Activated CD8-positive, alpha-beta T cell treated with anti-CD3 and anti-CD28 coated beads, Interleukin-2, amount 10 ng/mL, durations not matched to agents 7 days and 5 days (primary cell): ENCODE measurements at places on chromosomes 4 and X. TPM values are rescaled to one million over a fixed set of nuclear protein-coding genes. Genes with fewer than 3 reads are reported as not detected.

- H3K4me3 ChIP-seq = no peak overlapping the region
- H3K27me3 ChIP-seq = no peaks in the 10 kb centered on the region
- no peaks in the 10 kb centered on the region for H3K36me3 ChIP-seq
- no peaks in the 10 kb centered on the region for H3K4me1 ChIP-seq
- no peak overlapping the region for H3K27ac ChIP-seq
These were observed 237.5 kb upstream of the GEMIN8 start for GRCh38 chrX:14267216-14267615.

DNA sequence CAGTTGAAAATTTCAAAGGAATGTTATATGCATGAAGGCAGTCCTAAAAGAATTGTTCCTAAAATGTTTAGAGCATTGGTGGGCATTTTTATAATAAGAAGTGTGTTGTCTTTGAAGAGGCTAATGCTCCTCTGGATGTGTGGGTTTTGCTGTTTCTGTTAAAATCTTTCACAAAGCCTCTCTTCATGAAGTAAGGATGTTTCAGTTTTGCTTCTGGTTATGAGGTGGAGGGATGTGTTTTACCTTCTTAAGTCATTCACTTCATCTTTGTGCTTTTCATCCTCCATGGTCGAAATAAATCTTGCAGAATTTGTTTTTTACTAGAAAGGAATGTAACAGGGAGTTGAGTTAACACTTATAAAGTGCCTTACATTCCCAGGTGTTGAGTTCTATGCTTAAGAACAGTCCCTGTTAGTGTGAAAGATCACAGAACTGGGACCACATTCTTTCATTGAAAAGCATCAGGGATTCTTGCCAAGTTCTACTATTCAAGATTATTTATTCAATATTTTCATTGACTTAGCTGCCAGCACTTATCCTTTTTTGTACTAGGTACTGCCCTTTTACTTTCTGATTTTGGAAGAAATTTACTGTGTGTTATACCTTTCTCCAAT, 21.1 kb downstream of the FHIP1A start:
- peaks cover 22% of the 10 kb centered on the region for H3K27me3 ChIP-seq
- no peak overlapping the region for H3K4me3 ChIP-seq
- DNase-seq = no peak

DNA sequence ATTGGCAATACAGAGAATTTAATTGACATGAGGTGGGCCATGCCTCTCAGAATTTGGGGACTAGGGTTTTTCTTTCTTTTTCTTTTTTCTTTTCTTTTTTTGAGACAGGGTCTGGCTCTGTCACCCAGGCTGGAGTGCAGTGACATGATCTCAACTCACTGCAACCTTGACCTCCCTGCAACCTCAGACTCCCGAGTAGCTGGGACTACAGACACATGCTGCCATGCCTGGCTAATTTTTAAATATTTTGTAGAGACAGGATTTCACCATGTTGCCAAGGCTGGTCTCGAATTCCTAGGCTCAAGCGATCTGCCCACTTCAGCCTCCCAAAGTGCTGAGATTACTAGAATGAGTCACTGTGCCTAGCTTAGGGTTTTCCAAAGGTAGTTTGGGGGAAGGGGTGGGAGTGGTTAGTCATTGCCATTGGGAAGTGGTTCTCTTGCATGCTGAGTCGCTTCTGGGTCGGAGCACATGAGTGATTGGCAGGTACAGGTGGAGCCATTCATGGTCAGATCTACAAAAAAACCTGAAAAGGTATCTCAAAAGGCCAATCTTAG, 54.5 kb downstream of the MID2 start:
- no peak overlapping the region for H3K4me3 ChIP-seq
- no peaks in the 10 kb centered on the region for H3K27me3 ChIP-seq
- H3K4me1 ChIP-seq = no peaks in the 10 kb centered on the region

- H3K27ac ChIP-seq = peak overlapping the region; percentile 96
- peaks cover 7% of the 10 kb centered on the region for H3K36me3 ChIP-seq
- peak; percentile 52 for DNase-seq
- H3K27me3 ChIP-seq = no peaks in the 10 kb centered on the region
- peak overlapping the region; percentile 98 for H3K4me3 ChIP-seq
These were observed 528 bp downstream of the FMR1 start for GRCh38 chrX:147912093-147912801.

- H3K27ac ChIP-seq = no peak overlapping the region
- no peaks in the 10 kb centered on the region for H3K4me1 ChIP-seq
- H3K4me3 ChIP-seq = no peak overlapping the region
These were observed 118.3 kb upstream of the PDE5A start for GRCh38 chr4:119746951-119747350.

TLR8 gene
- not detected for total RNA-seq

GRCh38 chr4:113502906-113503305, 258.6 kb downstream of the CAMK2D start:
- H3K27ac ChIP-seq = no peak overlapping the region
- H3K4me1 ChIP-seq = no peaks in the 10 kb centered on the region
- no peaks in the 10 kb centered on the region for H3K27me3 ChIP-seq
- H3K36me3 ChIP-seq = peaks cover 32% of the 10 kb centered on the region
- DNase-seq = no peak
- no peak overlapping the region for H3K4me3 ChIP-seq

- no peaks in the 10 kb centered on the region for H3K27me3 ChIP-seq
- H3K27ac ChIP-seq = no peak overlapping the region
- no peaks in the 10 kb centered on the region for H3K36me3 ChIP-seq
These were observed 227.7 kb downstream of the C4orf33 start for GRCh38 chr4:129323658-129324057.

DNA sequence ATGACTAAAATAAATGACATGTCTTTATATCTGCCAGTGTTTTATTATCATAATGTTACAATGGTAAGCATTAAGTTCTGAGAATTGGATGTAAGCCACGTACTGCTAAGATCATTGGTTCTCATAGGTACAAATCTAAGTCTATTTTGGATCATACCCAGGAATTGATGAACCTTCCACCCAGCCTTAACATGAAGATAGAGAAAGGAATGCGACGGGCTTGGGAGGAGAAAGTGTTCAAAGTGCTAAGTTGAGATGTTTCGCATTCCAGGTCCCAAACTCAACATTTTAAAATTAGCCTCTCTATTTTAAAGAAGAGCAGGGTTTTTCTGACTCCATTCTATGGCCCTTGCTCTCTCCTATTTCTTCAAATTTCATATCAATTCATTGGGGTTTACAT, 54.9 kb upstream of the FRAS1 start:
- no peak overlapping the region for H3K27ac ChIP-seq
- no peak overlapping the region for H3K4me3 ChIP-seq
- no peak for DNase-seq
- H3K36me3 ChIP-seq = no peaks in the 10 kb centered on the region

USP26 gene
- total RNA-seq = not detected

POU3F4 gene
- total RNA-seq = not detected

DNA sequence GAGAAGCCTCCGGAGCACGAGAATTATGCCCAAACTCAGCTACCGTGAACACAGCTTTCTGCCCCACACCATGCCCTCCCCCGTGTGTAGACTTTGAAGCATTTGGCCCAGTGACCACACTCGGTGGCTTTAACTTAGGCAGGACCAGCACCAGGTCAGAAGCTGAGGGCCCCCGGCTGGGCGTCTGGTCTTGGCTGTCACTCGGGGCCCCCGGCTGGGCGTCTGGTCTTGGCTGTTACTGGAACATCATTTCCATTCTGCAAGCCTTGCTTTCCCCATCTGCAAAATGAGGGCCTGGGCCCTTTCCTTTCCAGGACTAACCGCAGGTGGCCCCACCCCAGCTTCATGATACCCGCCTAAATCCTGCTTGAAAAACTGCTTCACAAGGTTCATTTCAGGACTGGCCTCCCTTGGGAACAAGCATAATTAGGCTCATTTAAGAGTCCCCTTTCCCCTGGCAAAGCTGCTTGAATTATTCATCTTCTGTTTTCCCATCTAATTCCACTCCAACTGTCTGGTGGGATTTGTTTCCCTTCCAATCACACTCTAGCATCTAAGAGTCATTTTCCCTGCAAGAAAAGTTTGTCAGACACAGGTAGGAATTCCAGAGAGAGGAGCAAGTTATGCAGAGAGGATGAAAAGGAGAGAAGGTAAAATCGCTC, 82.5 kb downstream of the WFS1 start:
- DNase-seq = no peak
- H3K4me3 ChIP-seq = no peak overlapping the region
- H3K4me1 ChIP-seq = no peaks in the 10 kb centered on the region
- no peaks in the 10 kb centered on the region for H3K36me3 ChIP-seq
- H3K27ac ChIP-seq = no peak overlapping the region

GRCh38 chr4:158726633-158727032, 3.4 kb upstream of the PPID start:
- no peak overlapping the region for H3K27ac ChIP-seq
- H3K4me1 ChIP-seq = peaks cover 34% of the 10 kb centered on the region
- H3K4me3 ChIP-seq = no peak overlapping the region
- H3K27me3 ChIP-seq = peaks cover 13% of the 10 kb centered on the region
- peaks cover 5% of the 10 kb centered on the region for H3K36me3 ChIP-seq

DNA sequence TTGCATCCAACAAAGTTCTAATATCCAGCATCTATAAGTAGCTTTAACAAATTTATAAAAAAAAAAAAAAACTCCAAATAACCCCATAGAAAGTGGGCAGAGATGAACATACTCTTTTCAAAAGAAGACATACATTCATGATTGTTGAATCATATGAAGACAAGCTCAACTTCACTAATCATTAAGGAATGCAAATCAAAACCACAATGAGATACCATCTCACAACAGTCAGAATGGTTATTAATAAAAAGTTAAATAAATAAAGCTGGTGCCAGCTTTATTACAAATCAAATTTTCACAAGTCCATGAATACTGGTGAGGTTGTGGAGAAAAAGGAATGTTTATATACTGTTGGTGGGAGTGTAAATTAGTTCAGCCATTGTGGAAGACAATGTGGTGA, 592.0 kb downstream of the IQCM start:
- no peak overlapping the region for H3K4me3 ChIP-seq
- H3K27me3 ChIP-seq = no peaks in the 10 kb centered on the region
- DNase-seq = no peak

GRCh38 chr4:139077567-139078355, 62.2 kb downstream of the NOCT start:
- H3K27me3 ChIP-seq = no peaks in the 10 kb centered on the region
- no peak for DNase-seq
- H3K27ac ChIP-seq = no peak overlapping the region
- H3K4me3 ChIP-seq = no peak overlapping the region
- H3K4me1 ChIP-seq = peaks cover 40% of the 10 kb centered on the region
- peaks cover 21% of the 10 kb centered on the region for H3K36me3 ChIP-seq
